Inflammatory macrophage treated with lipopolysaccharide for 1 hour (primary cell): ENCODE measurements at places on chromosomes 11 and 22.

DNA sequence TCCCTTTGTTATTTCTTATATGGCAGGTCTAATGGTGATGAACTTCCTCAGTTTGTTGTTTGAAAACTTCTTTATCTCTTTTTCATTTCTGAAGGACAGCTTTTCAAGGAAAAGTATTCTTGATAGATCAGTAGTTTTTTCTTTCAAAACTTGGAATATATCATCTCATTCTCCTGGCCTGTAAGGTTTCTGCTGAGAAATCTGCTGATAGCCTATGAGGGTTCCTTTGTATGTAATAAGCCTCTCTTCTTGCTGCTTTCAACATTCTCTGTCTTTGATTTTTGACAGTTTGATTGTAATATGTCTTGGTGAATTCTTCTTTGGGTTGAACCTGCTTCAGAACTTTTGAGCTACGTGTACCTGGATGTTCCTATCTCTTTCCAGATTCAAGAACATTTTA lies 46.0 kb downstream of the PIWIL4 start:
- DNase-seq, result no peak

GRCh38 chr22:46890819-46891218 lies 128.4 kb downstream of the TBC1D22A start:
- DNase-seq, result no peak

DNA sequence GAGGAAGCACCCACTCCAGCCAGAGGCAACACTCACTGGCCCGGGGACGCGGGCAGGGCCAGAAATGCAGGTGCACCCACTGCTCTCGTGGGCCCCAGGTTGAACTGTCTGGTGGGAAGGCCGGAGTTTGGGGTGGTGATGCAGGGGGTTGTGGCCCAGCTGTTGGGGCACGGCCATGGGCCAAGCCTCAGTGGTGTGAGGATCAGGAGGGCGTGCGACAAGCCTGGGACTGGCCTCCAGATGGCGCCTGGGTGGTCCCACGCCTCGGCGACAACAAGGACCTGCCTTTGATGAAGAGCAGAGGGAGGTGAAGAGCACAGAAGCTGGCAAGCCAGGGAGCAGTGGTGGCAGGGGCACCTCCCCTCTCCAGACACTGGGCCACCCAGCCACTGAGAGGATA lies 240.8 kb downstream of the BRD1 start:
- no peak for DNase-seq

GRCh38 chr11:13210424-13210823 lies 67.2 kb upstream of the BMAL1 start:
- peak; percentile 25 for DNase-seq
